WTC11 (cell line): ENCODE measurements at places on chromosomes 2 and 18. TPM values are rescaled to one million over a fixed set of nuclear protein-coding genes. Genes with fewer than 3 reads are reported as not detected.

DNA sequence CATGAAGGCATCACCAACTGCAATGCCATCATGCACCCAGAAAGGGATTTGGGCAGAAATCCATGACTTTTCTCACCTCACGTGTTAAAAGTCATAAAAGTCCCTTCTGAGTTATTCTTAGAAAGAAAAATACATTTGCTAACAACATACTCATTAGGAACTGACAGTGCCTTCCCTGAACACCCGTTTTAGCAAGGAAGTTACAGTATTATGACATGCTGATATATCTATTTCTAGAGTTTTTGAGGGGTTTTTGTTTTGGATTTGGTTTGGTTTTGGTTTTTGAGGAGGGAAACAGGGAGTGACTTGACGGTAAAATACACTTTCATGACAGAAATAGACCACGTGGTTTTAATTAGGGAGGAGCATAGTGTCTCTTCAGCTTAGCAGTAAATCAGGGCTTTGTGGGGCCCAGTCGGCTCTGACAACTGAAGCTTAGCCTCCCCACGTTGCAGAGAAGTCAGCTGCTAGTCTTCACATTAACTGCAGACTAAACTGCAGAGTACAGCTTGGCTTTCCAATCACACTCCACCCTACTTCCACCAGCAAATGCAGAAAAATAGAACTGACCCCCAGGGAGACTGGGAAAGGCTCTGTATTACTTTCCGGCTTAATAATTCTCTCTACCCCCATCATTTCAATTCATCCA lies 141.4 kb downstream of the FAM124B start:
- DNase-seq = no peak

DNA sequence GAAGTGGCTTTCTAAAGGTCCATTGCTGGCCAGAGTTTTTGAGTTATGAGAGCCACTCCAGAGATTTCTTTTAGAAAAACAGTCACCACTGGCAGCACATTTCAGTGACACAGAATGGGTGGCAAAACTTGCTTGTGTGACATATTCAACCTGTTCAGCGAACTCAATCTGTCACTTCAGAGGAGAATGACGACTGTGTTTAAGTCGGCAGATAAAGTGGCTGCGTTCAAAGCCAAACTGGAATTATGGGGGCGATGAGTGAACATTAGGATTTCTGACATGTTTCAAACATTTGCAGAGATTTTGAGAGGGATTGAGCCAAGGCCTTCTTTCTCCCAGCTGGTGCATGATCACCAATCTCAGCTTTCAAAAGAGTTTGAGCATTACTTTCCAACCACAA lies 139.6 kb upstream of the B3GNT2 start:
- no peak for DNase-seq

- DNase-seq = no peak
These were observed 64.4 kb downstream of the CD8B2 start for GRCh38 chr2:106551417-106552130.

GRCh38 chr2:62540408-62541168 lies 34.6 kb upstream of the TMEM17 start:
- DNase-seq = no peak

- DNase-seq = no peak
These were observed 94.5 kb upstream of the MGAT4A start for GRCh38 chr2:98825404-98825803.

DNA sequence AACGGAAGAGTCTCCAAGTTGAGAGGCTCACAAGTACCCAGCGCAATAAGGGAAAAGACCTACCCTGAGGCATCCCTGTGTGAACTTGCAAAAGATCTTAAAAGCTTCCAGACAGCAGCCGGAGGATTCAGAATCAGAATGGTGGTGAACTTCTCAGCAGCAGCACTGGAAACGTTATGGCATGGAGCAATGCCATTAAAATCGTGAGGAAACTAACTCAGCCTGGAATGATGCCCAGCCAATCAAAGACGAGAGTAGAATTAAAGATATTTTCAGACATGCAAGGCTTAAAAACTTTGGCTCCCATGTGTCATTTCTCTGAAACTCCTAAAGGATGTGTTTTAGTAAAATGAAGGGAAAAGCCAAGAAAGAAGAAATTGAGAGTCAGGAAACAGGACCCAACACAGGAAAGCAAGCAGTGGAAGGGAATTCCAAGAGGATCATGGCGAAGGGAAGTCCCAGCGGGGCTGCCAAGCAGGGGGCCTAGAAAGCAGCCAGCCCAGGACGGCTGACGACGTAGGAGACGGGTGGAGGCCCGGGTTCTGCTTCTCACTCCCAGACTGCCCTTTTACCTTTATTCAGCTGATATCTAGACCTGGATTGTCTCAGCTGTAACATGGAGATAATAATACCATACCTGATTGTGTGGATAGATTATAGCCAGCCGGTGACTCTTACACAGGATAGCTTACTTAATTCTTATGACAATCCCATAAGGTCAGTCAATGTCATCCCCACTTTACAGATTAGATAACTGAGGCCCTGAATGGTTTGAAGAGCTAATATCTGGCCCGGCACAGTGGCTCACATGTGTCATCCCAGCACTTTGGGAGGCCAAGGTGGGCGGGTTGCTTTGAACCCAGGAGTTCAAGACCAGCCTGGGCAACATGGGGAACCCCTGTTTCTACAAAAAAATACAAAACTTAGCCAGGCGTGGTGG lies 92.8 kb downstream of the ASAP2 start:
- DNase-seq = no peak

DNA sequence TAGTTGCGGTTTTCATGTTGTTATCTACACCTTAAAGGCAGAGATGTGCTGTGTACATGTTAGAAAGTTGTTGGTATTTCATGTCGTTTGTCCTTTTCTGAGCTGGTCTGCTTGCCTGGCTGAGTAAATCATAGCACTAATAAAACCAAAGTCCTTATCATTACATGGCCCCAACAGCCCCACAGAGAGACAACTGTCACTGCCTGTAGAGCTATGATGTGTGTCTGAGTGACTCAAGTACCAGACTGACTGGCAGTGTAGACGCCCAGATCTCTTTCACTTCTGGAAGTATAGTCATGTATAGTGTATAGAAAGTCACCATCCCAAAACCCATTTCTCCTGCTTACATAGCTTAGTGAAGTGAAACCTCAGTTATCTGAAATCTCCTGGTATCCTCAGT lies 4.3 kb downstream of the SOCS6 start:
- DNase-seq = no peak

DNA sequence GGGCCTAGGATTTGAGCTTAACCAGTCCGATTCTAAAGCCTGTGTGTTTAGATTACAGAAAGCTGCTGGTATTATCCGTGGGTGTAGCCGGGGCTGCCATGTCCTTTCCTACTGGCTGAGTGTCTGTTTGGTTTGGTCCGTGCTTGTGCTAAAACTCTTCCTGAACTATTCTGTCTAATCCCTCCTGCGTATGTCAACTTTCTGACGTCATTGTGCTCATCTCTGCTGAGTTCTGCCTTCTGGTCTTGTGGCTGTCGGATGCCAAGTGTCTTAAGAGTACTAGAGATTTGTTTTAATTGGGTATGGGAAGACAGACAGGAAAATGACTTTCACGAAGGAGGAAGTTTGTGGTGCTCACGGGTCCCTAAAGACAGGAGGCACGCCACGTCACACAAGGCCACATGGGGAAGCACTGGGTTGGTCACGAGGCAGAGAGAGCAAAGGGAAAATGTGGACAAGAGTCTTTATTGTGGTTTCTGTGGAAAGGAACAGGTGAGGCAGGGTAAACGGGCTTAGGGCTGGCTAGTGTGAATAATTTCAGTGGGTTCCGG lies 31.8 kb upstream of the NTSR2 start:
- DNase-seq = no peak

DNA sequence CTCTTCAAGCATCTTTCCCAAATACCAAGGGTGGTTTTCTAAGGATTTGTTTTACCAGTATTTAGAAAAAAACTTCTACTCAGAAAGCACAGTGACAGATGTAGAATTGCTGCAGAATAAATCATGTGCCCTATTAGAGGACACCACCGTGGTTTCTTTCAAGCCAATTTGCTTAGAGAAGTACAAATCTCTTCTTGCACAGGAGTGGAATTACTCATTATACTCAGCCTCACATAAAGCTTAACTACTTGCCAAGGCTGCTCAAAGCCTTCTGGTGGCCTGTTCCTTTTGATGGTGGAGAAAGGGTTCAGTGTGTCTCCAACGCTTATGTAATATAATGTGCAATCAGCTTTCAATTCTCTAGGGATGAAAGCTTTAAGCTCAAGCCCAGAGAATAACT lies 66.5 kb upstream of the CTNNA2 start:
- DNase-seq = no peak

GRCh38 chr2:222494104-222494739 lies 69.9 kb downstream of the SGPP2 start:
- no peak for DNase-seq

DNA sequence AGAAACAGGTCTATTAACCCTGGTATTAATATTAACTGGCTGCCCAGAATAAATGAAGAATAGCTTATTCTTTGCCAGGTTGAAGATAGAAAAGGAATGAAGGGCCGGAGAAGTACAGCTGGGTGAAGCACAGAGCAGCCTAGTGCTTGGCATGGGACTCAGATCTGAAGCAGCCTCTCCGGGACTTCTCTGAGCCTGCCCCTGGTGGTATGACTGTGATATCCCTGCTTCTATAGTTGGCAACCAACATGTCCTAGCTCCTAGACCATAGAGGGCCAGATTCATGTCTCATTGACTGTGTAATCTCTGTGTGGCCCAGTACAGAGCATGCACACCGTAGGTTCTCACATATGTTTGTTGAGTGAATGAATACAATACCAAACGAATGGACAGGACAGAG lies 107.8 kb downstream of the MSH2 start:
- no peak for DNase-seq

- DNase-seq = no peak
These were observed 45.3 kb upstream of the IGFBP5 start for GRCh38 chr2:216740557-216741222.

DNA sequence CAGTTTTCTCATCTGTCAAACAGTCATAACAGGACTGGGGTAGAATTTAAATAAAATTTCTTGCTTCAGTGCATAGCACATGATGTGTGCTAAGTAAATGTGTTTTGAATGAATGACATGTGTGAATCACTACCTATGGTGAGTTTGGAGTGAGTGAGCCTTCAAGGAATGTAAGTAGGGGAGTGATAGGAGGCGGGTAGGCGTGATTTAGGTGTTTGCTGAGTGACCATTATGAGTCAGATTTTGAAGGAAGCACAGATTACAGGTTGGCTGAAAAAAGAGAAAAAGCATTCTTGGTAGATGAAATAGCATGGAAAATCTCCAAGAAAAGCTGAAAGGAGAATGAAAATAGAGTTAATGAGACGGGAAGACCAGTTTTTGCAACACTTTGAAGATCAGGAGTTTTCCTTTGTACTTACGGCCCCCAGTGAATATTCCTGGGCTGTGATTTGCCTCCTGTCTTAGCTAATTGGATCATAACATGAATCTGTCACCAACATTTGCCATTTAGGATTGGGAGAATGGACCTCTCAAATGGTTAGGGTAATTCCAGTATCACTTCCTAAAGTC lies 136.9 kb upstream of the GATA6 start:
- DNase-seq = no peak

DNA sequence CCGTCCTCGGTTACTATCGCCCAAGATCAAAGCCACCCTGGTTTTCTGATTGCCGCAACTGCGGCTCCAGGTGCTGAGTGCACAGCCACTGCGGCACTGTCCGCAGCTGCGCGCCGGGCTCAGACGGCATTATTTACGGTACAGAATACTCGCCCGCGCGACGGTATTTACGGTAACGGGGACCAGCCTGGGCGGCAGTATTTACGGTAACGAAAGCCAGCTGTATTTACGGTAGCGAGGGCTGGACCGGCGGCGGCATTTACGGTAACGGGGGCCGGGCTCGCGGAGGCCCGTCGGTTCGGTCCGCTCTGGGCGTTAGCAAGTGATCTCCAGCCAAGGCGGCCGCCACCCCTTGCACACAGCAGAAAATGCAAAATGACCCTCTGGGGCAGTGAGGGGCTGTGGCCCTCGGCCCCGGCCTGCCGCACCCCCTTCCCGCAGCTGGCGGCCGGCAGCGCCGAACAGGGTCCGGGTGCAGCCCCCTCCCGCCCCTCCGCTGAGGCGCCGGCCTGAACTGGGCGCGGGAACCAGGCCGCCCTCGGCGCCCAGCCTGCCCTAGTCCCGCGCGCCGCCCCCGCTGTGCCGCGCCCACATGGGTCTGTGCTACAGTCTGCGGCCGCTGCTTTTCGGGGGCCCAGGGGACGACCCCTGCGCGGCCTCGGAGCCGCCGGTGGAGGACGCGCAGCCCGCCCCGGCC lies at the start of gene GNAL:
Gene GNAL (plus strand): TSS at position 293 of the 697 bp plus-strand sequence. CDS start 300 bp downstream, at position 593.
- DNase-seq = peak; percentile 89

Gene TUBA3E
- 0.18 TPM in 1 of 3 replicates, not detected in the others for total RNA-seq

Gene CPLX4
- not detected in 3 replicates for total RNA-seq

Gene RBKS
- total RNA-seq = 1.2 to 1.7 TPM (median 1.6 TPM) in 3 replicates
